ENCODE measurements at places on chromosomes 1 and 21.

- no peaks in the 10 kb centered on the region for H3K27me3 ChIP-seq
- no peak for DNase-seq
- H3K36me3 ChIP-seq: no peaks in the 10 kb centered on the region
These were observed 123.8 kb upstream of the CTTNBP2NL start for GRCh38 chr1:112272101-112272772.

DNA sequence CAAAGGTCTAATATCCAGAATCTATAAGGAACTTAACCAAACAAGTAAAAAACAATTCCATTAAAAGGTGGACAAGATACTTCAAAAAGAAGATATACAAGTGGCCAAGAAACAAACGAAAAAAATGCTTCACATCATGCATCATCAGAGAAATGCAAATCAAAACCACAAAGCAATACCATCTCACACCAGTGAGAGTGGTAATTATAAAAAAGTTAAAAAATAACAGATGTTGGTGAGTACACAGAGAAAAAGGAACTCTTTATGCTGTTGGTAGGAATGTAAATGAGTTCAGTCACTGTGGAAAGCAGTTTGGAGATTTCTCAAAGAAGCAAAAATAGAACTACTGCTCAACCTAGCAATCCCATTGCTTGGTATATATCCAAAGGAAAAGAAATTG lies 218.6 kb downstream of the SLC44A5 start:
- H3K27me3 ChIP-seq: no peaks in the 10 kb centered on the region
- no peaks in the 10 kb centered on the region for H3K36me3 ChIP-seq
- H3K27ac ChIP-seq: no peak overlapping the region
- DNase-seq: no peak
- H3K4me3 ChIP-seq: no peak overlapping the region

GRCh38 chr1:47280142-47280541 lies 33.8 kb downstream of the STIL start:
- no peaks in the 10 kb centered on the region for H3K4me1 ChIP-seq
- no peaks in the 10 kb centered on the region for H3K36me3 ChIP-seq
- H3K27me3 ChIP-seq: no peaks in the 10 kb centered on the region
- H3K27ac ChIP-seq: no peak overlapping the region
- no peak for DNase-seq
- no peak overlapping the region for H3K4me3 ChIP-seq

DNA sequence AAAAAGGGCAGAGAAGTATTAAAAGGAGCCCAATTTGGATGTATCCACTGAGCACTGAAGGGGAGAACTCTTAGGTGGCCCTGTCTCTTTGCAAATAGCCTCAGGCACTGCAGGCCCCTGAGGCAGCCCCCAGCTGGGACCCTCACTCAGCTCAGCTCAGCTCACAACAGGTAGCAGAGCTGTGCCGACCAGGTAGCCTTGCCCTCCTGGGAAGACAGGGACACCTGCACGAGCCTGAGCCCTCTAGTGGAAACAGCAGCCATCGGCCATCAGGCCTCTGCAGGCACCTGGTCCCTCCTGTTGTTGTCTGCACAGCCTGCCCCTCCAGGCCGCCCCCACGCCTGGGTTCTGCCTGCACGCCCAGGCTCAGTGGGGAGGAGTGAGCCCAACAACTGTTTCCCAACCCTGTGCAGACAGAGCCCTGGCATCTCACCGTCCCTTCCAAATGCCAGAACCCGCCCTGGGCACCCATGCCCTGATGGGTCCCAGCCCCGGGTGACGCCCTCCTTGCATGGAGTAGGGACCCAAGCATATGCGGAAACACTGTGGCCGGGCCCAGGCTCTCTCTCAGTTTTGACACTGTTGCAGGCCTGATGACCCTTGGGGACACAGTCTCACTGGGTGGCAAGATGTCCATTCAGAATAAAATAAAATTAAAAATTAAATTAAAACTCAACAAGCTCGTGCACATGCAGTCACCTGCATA lies 60.0 kb upstream of the AJAP1 start:
- H3K4me3 ChIP-seq: no peak overlapping the region
- H3K27ac ChIP-seq: no peak overlapping the region
- no peaks in the 10 kb centered on the region for H3K27me3 ChIP-seq
- no peak for DNase-seq
- H3K4me1 ChIP-seq: no peaks in the 10 kb centered on the region
